ENCODE measurements at places on chromosomes 13 and 19. TPM values are rescaled to one million over a fixed set of nuclear protein-coding genes. Genes with fewer than 3 reads are reported as not detected.

Gene ZNF302
- 28.3 TPM for total RNA-seq

Gene TTYH1
- 0.91 TPM for total RNA-seq

Gene KCTD12
- total RNA-seq = 10.0 TPM

Gene DLL3
- 0.10 TPM for total RNA-seq

Gene MYPOP
- 10.1 TPM for total RNA-seq

Gene UPK1A
- 1.6 TPM for total RNA-seq

Gene SHC2
- not detected for total RNA-seq

Gene CD33
- total RNA-seq = 16.0 TPM

Gene CEACAM1
- 37.6 TPM for total RNA-seq

Gene ZNF729
- total RNA-seq = not detected

Gene CYP4F3
- 0.03 TPM for total RNA-seq

Gene C19orf38
- 3.2 TPM for total RNA-seq

Gene CEACAM8
- not detected for total RNA-seq

Gene PEAK3
- 0.43 TPM for total RNA-seq

Gene MATK
- 38.8 TPM for total RNA-seq

Gene PODNL1
- 0.50 TPM for total RNA-seq

Gene HSPB6
- total RNA-seq = not detected

Gene SPTBN4
- 0.10 TPM for total RNA-seq

Gene CYP2A7
- total RNA-seq = not detected
